ENCODE measurements at places on chromosomes 3 and 15. TPM values are rescaled to one million over a fixed set of nuclear protein-coding genes. Genes with fewer than 3 reads are reported as not detected.

TRAT1 gene
- total RNA-seq = 11.8 TPM

DNA sequence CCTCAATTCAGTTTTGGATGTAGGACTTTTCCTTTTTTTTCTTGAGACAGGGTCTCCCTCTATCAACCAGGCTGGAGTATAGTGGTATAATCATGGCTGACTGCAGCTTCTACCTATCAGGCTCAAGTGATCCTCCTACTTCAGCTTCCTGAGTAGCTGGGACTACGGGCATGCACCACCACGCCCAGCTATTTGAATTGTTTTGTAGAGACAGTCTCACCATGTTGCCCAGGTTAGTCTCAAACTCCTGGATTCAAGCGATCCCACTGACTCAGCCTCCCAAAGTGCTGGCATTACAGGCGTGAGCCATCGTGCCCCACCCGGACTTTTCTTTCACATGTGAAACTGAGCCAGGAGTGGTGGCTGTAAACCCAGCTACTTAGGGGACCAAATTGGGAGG lies 3.5 kb downstream of the RNU5B-1 start:
- DNase-seq = no peak

DNA sequence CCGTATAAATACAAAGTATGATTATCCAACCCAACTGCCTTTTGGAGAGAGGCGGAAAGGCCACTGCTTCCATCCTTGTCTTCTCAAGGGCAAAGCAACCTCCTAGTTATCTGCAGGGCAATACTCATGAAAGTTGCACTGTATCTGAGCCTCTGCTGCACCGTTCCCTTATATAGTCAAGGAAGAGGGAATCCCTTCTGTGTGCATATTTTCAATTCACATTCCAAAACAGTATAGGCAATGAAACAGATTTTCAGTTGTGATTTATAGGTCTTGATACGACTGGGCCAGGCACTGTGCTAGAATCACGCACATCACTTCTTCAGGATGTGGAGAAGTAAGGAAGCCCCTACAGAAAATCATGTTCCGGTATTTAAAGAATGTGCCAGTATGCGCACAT lies 455.7 kb downstream of the FOXP1 start:
- no peak for DNase-seq

DNA sequence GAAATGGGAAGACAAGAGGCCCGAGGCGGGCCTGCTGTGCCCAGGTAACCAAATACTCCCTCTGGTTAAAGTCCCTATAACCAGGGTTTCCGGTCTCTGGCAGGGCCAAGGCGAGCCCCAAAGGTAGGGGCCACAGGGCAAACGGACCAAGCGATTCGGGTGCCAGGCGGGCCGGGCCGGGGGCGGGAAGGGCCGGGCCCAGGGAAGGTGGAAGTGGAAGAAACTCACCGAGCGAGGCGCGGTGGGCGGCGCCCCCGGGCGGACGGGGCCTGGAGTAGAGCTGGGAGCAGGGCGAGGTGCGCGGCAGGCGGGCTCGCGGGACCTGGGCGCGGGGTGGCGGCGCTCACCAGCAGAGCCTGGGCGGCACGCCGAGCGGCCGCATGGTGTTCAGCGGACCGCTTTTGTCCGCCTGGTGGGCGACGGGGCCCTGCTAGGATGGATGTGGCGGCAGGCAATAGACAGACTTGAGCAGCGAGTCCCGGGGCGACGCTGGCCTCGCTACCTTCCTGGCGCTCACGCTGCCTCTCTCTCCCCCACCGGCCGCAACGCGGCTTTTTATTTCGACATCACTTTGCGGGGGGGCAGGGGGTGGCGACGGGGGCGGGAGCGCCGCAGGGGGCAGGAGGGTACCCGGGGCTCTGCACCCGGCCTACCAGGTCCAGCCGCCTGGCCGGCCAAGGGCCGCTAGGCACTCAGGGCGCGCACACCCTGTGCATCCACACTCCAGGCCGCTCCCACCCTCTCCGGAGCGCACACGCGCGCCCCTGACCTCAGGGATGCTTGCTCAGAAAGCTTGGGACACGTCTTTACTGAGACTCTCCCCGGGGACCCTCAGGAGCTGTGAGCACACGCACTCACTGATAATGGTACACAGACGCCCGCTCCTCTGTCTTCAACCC lies at the start of gene GATA2:
GATA2 (minus strand) TSS at position 531 of the 899 bp plus-strand sequence. CDS start 6,170 bp downstream, outside the sequence.
- no peak for DNase-seq

SUSD5 gene
- total RNA-seq = not detected

DNA sequence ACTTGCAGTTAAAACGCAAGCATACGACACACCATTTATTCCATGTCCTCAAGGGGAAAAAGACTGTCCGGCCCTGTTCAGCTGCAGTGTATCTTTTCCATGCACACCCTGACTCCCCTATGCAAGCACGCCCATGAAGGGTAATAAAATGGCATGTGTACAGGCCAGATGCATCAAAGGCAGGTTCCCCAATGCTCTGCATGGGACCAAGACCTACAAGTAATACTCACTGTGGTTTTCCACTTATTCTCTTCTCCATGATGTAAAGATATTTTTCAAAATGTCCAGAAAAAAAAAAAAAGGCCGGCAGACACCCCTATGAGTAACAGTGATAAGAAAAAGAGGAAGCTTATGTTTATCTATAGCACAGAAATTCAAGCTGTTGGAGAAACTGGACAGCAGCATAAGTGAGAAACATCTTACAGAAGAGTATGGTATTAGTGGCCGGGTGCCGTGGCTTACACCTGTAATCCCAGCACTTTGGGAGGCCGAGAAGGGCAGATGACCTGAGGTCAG lies 70.8 kb downstream of the MCF2L2 start:
- DNase-seq = no peak

ZKSCAN7 gene
- total RNA-seq = 2.4 TPM

- DNase-seq = no peak
Observed at GRCh38 chr3:121894301-121894990, at the start of gene SLC15A2. Gene SLC15A2, plus strand, starts transcription at chr3:121894401. Its CDS starts 76 bp downstream, at chr3:121894477.

DNA sequence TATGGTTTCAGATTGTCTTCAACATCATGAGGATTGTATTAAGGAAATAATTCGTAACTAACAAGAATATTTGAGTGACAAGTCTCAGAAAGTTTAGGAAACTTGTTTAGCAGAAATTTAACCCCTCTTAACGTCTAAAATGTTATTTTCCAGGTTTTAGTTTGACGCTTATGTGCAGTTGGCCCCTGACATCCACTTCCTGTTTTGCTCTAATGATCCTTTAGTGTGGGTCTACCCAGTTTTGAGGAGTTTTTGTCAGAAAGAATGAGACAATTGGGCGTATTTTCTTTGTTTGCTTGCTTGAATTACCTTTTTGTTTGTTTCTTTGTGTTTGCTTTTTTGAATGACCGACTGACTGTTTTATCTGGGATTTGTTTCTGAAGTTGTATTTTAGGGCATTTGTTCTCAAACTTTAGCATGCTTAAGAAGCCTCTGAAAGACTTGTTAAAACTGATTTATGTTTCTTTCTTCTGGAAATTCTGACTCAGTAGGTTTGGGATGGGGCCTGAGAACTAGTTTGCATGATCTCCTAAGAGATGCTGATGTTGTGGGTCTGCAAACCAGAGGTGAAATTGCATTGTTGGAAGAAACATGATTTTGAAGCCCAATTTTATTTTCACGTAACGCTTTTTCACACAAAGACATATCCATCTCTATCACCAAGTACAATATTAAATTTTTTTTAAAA lies 20.6 kb downstream of the RBMS3 start:
- no peak for DNase-seq

Measured in activated naive CD4-positive, alpha-beta T cell treated with anti-CD3 and anti-CD28 coated beads, Interleukin-2, amount 50 U/mL, for 72 hours (primary cell).